ENCODE measurements at places on chromosomes 4 and X.

DNA sequence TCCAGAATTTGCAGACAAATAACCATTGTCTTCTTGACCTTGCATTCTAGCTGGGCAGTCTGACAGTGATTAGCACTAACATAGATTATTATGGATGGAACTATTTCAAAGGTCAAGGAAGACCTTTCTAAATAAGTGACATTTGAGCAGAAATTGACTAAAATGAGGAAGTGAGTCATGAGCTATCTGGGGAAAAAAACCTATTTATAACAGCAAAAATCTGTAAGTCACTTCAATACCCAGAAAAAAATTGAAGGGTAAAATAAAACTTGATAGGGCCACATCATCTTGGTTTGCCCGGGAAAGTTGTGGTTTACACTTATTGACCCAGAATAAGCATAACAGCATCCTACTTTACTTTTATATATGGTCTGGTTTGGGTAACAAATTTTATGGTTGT, 414.6 kb upstream of the HS3ST1 start:
- DNase-seq = no peak

DNA sequence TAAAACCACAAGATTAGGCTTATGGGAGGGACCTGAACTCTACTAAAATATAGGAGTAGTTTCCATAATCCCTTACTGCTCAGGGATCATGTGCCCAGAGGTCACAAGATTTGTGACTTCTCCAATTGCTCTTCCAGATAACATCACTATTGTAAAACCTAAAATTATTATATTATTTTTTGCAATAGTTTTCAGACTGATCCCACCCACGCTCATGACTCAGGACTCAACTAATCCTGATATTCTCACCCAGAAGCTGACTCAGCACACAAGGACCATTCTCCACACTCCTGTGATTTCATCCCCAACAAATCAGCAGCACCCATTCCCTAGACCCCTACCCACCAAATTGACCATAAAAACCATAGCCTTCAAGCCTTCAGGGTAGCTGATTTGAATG, 24.0 kb upstream of the RPL34 start:
- DNase-seq = no peak

- no peak for DNase-seq
These were observed 28.6 kb upstream of the KIAA0232 start for GRCh38 chr4:6753891-6754290.

- no peak for DNase-seq
These were observed 150.2 kb downstream of the VEGFC start for GRCh38 chr4:176642472-176642871.

- no peak for DNase-seq
These were observed 8.0 kb downstream of the NUDT6 start for GRCh38 chr4:122914292-122914904.

GRCh38 chr4:41324861-41325260, 68.1 kb downstream of the UCHL1 start:
- DNase-seq = no peak

DNA sequence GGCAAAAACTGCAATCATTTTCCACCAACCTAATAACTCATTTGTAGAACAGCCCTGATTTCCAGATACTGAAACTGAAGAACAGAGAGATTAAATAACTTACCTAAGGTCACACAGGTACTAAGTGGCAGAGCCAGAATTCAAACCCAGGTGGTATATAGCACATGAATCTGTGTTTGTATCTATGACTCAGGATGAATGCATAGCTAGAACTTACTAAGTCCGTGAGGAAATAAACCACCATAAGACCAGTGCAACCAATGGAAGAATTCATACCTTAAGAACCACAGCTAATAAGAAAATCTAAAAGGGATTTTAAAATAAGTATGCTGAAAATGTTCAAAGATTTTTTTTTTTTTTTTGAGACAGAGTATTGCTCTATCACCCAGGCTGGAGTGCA, 1.5 kb upstream of the PLAC1 start:
- DNase-seq = no peak

DNA sequence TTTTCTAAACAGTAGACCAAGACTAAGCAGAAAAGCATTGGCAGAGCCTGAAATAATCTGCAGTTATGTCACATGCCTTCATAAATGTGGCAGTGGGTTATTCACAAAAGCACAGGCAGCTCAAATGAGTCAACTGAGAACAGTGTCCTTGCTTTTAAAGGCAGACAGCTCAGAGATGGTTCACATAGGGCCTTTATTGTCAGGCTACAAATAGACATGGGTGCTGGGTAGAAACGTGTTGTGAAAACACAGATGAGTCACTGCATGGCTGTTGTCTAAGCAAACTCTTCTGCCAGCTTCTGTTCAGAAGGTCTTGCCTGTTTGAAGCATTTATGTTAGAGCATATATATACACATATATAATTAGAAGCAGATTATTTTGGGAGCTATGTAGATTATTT, 118.0 kb downstream of the SLC4A4 start:
- no peak for DNase-seq

- DNase-seq = no peak
These were observed 383.6 kb downstream of the ADGRL3 start for GRCh38 chr4:61583696-61584095.

DNA sequence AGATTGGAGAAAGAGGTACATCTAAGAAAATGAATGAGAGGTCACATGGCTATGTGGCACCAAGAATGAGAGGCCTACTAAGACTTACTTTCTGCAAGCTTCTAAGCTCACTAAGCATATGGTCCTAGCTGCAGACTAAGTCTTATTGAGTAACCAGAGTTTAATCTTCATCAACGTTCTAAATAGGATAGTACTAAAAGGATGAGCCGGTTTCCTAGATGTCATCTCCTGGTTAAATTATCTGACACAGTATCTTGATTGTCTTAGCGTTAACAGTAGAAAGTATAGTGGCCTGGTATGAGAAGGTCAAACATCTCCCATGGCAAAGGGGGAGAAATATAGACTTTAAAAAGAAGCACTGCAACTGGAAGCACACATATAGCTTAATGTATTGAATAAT, 448.1 kb downstream of the PDGFC start:
- no peak for DNase-seq

DNA sequence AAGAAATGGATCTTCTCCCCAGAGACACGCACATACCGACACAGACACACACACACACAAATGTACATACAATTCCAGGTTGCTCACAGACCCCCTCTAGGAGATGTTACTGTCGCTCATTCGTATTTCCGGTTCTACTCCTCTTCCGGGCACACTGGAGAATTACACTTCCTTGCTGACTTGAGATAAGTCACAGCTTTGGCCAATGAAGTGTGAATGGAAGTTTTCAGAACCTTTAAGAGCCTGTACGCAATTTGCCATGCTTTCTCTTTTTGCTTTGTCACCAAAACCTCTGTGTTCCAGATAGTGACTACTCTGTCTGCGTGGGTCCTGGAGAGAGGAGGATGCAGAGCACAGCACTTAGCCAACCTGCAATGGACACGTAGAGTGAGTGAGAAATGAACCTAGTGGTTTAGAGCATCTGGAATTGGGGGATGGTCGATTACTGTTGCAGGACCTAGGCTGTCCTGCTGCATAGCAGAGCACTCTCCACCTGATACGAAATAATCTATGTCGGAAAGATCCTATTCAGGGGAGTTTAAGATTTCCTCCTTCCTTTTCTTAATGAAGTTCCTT, 239.5 kb upstream of the TET2 start:
- no peak for DNase-seq
